ENCODE measurements at places on chromosomes 7 and 10.

DNA sequence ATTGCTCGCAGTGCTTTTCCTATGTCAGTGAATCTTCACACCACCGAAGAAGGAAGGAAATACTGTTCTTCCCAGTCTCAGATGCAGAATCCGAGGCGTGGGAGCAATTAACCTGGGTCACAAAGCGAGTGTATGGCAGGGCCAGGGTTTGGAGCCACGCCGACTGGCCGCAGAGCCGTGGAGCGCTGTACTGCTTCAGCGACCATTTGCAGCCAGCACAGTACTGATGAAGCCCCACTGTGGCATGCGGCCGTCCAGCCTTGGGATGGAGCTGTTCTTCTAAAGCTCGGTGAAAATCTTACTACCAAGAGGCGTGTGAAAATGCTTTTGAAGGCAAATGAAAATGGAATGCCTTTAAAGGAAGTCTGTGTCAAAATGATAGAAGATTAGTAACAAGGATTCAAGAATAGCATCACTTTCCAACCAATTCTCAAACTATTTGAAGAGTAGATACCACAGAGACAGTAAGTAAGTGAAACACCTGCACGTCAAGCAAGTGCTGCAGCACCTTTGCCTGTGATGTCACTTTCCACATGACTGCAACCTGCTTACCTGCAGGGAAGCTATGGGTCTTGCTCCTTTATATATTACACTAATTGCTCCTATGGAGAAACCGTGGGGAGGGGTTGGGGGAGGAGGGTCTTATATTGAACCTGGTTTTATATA is 4.9 kb downstream of the PPP2R2D start:
- DNase-seq: no peak

DNA sequence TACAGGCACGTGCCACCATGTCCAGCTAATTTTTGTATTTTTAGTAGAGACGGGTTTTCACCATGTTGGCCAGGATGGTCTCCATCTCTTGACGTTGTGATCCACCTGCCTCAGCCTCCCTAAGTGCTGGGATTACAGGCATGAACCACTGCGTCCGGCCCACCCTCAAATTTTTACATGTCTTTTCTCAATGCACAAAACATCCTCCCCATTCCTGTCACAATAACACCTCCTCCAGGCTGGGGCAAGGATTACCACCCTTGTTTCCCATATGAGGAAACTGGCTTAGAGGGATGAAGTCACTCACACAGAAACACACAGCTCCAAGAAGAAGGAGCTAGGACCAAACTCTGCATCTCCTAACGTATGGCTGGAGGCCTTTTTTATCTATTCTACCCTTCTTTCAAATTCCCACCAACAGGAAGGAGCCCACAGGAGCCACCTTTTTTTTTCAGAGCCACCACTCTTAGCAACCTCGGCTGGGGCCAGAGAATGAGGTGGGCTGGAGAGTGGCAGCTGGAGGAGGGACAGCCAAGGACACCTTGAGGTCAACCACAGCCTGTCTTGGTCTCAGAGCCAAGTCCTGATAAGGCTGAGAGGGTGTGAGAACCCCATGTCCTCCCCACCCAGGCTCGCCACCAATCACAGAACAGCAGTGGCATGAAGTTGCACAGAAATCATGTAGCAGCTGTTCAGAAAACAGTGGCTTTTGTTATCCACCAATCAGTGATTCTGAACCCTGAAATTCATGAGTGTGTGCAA is 113.1 kb upstream of the PDLIM1 start:
- no peak for DNase-seq

GRCh38 chr7:38831259-38831996 is 77.6 kb downstream of the VPS41 start:
- no peak for DNase-seq

- no peak for DNase-seq
Measured at GRCh38 chr7:139059905-139060304, 24.1 kb upstream of the ZC3HAV1L start.

- no peak for DNase-seq
Measured at GRCh38 chr7:25594122-25594521, 365.8 kb upstream of the NPVF start.

GRCh38 chr10:49353895-49354566 is 41.9 kb downstream of the DRGX start:
- no peak for DNase-seq

DNA sequence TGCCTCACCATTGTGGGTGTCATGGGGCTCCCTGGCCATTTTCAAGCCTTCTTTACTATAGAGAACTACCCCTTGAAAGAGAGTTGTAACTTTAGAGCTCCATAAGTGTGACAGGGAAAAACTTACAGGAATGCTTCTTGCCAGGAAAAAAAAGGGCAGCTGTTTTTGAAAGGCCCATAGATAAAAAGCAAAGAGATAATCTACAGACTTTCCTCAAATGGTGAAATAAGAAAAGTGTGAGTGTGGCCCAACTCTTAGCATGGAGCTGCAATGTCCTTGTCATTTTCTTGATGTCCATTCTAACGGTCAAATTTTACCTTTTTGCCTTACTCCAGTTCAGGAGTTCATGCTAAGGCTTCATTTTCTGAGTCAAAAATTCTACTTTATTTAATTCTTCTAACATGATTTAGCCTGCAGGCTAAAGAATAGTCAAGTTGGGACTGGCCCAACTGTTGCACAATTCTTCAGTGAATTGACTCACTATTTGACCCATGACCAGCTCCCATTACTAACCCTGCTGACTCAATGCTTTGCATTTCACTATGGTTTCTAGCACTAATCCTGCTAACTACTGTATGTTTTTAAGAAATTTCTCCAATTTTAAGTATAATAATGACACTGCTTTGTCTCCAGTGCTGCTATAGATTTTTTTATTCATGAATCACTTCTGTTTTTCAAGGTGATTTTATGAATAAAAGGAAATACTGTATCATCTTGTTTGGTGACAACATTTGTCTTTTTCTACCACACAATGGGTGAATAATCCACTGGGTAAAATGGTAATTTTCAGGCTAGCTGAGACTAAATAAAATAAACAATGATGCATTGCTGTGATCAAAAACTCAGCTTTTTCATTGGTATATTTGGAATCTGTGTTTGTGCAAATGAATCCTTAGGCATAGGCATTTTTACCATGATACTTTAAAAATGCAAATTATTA is 41.4 kb upstream of the SGCE start:
- no peak for DNase-seq

DNA sequence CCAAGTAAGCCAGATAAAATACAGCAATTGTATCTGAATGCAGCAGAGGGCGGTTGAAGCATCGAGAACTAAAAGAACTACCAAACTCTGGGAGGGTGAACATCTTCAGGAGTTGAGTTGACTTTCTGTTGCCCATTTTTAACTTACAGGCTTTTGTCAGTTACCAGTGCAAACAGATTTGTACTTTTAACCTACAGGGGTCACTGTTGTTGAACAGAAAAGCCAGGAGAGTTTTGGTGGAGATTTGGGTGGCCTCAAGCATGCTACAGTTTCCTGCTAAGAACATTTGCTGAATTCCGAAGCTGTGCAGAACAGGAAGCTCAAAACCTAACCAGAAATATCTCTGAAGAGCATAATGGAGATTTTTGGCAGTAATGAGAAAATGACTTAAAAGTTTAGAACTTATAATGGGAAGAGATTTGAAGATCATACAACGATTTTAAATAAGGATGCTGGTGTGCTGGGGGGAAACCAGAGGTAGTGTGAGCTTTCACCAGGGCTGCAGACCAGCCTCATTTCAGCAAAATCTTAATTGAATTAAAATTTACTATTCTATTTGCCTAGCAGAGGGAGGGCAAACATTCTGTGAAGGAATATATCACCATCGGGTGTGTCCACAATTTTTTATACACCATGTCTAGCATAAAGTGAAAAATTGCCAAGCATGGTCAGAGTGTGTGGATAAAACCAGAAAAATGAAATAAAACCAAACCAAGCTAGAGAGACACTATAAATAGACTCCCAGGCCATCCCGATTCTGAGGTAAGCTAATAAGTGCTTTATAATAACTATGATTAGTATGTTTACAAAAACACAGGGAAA is 208.6 kb upstream of the CCDC6 start:
- no peak for DNase-seq
